Epithelial cell of prostate (primary cell): ENCODE measurements at places on chromosomes 5 and 9.

GRCh38 chr5:66840511-66841013 lies 244.4 kb downstream of the MAST4 start:
- no peak for DNase-seq

DNA sequence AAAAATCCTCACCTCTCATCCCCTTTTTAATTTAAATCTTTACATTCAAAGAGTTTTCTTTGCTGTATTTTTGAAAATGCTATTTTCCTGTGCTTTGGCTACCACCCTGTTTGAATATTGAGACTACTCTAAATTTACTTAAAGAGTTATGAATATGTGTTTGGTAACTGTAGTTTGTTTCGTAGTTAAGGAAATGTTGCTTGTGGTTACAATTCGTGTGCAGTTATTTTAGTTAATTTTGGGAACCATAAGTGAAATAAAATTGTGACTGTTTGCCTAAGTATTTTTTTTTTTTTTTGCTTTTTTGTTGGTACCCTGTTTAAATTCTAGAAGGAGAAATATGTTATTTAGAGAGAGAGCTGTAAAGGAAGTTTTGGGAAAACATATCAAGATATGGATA lies 78.7 kb downstream of the XRCC4 start:
- no peak for DNase-seq

DNA sequence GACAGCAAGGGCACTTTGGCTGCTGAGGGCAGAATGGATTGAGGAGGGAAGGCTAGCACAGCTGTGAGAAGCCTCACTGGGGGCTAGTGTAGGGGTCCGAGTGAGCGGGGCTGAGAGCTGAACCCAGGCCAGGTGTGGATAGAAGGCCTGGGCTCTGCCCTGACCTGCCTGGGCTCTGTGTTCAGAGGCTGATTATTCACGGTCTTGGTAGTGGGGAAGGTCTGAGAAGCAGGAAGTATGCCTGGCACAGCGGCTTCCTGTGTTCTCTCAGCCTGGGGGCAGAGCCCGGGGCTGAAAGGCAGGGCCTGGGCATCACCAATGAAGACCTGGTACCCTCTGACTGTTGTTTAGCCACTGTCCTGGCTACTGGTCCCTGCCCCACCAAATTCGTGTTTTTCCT lies 136.4 kb upstream of the TBC1D2 start:
- no peak for DNase-seq

- no peak for DNase-seq
Measured at GRCh38 chr5:3827624-3828023, 232.0 kb downstream of the IRX1 start.

- DNase-seq = no peak
Measured at GRCh38 chr5:72908664-72909063, 47.2 kb upstream of the FCHO2 start.

DNA sequence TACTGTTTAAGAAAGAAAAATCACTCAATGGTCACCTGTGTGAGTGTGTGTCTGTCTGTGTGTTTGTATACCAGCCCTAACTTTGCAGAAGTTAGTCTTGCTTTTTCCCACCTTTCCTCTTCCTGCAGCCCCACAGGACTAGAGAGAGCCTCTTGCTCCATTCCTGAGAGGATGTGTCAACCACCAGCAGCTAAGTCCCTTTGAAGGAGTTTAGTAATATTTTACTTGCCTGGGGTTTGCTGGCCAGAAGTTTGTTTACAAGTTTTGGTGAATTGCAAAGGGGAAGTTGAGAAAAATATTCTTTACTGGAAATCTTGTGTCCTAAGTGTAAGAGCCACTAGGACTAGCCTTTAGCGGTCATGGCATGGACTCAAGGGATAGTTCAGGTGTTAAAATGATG lies 316.2 kb downstream of the BRINP1 start:
- no peak for DNase-seq

- no peak for DNase-seq
Measured at GRCh38 chr5:35202319-35203111, 27.8 kb downstream of the PRLR start.

DNA sequence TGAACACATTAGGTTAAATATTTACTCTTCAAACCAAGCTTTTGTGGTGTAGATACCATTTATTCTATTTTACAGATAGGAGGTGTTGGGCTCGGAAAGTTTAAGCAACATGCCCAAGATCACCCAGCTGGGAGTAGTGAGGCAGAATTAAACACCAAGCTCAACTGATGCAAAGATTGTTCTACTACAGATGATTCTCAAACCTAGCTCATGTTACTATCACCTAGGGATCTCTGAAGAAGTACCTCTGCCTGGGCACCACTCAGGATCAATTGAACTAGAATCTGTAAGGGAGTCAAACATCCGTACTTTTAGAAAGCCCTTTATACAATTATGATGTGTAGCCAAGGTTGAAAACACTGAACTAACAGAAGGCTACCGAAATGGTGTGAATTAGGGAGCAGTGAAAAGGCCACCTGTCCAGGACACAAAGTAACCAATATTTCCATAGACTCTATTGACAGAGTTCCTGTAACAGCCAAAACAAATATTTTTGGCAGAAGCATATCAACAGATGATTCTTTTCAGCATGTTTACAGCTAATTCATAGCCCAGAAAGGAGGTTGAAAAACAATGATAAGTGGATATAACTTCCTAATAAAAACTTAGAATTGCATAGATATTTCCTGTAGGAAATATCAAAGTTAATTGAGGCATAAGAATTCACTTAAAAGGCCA lies 158.5 kb upstream of the PTGER4 start:
- no peak for DNase-seq

GRCh38 chr9:37836386-37836785 lies 35.8 kb downstream of the DCAF10 start:
- no peak for DNase-seq

DNA sequence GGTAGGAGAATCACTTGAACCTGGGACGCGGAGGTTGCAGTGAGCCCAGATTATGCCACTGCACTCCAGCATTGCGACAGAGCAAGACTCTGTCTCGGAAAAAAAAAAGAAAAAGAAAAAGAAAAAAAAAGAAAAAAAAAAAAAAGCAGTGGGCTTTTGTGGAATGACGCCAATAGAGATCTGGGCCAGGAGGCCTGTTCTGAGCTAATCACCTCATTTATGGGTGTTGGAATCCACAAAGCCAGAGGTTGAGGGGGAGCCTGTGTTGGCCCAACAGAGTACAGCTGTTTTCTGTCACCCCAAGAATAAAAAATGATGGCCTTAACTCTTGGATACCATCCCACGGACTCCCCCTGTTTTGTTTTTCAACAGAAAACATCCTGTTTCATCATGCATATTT lies 18.5 kb downstream of the OSTF1 start:
- no peak for DNase-seq

DNA sequence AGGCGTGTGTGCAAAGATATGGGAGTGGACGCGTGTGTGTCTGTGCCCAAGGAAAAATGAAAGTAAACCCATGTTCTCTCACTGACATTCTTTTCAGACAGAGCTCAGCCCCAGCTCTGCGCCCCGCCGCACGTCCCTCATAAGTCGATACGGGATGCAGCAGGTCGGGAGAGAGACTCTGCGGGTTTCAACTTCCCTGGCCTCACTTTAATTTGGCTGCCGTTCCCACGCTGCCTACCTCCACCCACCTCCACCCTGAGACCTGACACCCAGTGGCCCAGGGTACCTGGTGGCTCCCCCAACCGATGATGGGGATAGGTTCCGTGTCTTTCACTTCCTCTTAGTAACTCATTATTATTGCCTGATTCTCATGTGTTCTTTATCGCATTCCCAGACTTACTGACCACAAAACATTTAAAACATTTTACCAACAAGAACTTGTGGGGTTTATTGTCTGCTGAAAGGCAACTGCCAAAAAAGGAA lies 19.4 kb downstream of the LHX2 start:
- DNase-seq = no peak
